Progenitor cell of endocrine pancreas (in vitro differentiated cells): ENCODE measurements at places on chromosomes 7 and 10.

- peak; percentile 99 for DNase-seq
These were observed 289.6 kb upstream of the NFE2L3 start for GRCh38 chr7:25862261-25863004.

DNA sequence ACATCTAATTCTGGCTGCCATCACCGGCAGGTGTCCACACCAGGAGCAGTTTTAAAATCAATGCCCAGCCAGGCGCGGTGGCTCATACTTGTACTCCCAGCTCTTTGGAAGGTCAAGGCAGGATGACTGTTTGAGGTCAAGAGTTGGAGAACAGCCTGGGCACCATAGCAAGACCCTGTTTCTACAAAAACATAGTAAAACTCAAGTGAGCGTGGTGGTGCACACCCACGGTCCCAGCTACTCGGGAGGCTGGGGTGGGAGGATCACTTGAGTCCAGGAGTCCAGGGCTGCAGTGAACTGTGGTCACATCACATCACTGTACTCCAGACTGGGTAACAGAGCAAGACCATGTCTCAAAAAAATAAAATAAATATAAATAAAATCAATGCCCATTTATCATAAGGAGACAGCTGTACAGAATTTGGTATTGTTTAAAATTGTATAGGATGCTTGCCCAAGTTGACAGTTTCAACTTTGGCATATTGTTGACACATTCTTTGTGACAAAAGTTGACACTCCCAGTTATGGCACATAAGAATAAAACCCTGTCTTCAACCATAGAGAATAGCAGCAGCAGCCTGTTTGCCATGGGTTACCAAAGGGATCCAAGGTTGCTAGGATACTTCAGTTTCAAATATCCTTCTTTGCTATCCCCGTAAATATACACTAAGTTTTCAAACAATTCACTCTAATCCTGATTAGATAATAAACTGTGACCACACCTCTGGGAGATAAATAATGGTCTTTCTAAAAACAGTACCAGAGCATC is 193.0 kb downstream of the FAM107B start:
- DNase-seq = no peak

DNA sequence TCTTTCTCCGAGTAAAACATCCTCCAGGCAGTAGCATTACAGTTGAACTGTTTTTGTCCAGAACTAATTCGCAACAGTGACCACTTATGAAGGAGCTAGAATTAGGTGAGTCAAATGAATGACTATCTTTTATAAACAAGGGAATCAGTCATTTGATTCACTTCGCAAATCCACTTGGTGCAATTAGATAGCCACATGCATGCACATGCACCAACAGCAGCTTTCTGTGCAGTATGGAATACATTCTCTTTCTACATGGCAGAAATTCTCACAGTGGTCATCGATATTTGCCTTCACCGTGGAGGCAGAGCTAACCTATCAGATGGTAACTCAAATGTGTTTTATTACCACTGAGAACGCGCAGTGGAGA is 118.8 kb downstream of the CDK6 start:
- no peak for DNase-seq

GRCh38 chr7:112416127-112416526 is 34.1 kb upstream of the IFRD1 start:
- no peak for DNase-seq

GRCh38 chr10:85413570-85413969 is 953.0 kb downstream of the GRID1 start:
- no peak for DNase-seq

DNA sequence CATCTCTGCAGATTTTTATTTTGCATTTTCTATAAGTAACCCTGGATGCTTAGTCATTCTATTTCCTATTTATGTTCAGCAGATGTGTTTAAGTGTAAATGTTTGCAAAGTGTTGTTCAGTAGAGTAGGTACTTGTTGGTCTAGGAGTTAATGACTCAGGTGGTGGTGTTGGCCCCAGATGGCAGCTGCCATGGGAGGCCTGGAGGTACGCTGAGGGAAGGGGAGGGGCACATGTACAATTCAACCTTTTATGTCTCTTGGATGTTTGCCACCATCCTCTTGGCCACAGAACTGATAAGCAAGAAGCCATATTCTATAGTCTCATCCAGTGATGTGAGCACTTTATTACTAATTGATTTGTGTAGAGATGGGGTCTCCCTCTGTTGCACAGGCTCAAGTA is 68.1 kb upstream of the SLC39A12 start:
- no peak for DNase-seq

DNA sequence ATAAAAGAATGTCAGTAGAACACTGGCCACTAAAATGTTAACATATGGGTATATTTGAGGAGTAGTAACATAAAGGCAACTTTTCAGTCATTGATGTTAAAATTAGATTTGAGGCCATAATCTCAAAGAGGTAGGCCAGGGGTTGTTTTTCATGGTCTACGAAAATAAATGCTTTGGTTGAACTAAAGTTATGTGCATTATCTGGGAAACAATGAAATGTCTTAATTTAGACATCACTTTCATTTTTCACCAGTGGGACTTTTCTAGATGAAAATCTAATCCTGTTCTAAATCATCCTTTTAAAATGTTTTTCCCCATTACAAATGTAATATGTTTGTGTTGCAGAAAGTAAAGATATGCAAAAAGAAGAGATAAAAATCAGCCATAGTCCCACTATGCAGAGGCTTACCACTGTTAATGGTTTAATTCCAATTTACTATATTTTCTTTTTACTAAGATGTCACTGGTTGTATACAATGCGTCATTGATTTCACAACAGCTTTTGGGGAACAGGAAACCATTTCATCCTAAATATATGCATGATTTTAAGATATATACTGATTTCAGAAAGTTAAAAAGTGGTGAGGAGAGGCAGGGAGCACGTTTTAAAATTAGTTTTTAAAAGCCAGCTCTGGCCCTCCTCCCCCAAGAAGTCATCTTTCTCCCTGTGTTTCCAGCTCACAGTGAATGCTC is 64.3 kb downstream of the ARID5B start:
- no peak for DNase-seq

DNA sequence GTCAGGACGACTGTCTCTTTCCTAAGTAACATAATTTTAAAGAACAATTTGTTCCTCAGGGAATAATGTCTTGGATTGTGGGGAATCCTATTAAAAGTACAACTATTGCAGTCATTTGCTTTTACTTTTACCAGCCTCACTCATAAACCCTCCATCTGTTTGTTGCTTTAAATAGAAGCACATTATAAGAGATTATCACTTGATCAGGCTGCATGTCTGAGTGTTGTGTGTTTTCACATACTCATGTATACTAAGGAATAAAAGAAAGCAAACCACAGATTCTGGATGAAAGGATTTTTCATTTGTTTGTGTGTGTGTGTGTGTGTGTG is 1077.8 kb downstream of the KCNMA1 start:
- DNase-seq = no peak

DNA sequence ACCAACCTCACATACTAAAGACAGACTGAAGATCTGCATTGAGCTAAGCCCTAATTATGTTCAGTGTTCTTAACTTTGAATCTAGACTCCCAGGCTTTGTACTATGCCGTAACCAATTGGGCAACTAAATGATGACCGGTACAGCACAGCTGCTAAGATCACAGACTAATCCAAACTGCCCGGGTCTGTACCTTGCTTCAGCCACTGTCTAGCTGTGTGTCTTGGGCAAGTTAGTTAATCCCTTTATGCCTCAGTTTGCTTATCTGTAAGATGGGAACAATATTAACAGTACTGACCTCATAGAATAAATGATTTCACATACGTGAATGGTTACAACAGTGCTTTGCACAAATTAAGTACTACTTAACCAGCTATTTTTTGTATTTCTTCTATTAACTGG is 205.8 kb upstream of the NFE2L3 start:
- DNase-seq = no peak

GRCh38 chr7:142548978-142549377 is 200.3 kb upstream of the PRSS1 start:
- no peak for DNase-seq
